ENCODE measurements at places on chromosomes 4 and X. TPM values are rescaled to one million over a fixed set of nuclear protein-coding genes. Genes with fewer than 3 reads are reported as not detected.

DNA sequence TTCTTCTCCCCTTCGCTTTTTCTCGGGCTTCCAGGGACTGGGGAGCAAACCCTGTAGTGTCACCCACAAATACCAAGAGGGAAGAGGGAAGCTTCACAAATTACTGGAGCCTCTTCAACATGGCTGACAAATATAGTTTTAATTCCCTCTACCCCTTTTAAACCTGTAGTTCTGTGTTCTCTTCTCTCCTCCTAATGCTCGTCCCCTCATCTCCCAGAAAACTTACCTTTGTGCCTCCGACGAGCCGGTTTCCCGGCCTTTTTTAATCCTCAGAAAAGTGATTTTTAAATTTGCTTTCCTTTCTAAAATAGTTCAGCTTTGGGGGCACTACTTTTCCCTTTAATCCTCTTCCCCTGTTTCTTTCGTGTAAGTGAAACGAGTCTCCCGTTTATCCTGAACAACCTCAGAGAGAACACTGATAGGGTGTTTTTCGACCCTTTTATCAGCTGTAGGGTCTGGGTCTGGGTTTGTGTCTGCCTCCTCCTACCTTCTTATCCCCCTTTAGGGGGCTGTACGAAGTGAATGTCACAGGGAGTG is 408 bp downstream of the TET2 start:
- DNase-seq: no peak

DNA sequence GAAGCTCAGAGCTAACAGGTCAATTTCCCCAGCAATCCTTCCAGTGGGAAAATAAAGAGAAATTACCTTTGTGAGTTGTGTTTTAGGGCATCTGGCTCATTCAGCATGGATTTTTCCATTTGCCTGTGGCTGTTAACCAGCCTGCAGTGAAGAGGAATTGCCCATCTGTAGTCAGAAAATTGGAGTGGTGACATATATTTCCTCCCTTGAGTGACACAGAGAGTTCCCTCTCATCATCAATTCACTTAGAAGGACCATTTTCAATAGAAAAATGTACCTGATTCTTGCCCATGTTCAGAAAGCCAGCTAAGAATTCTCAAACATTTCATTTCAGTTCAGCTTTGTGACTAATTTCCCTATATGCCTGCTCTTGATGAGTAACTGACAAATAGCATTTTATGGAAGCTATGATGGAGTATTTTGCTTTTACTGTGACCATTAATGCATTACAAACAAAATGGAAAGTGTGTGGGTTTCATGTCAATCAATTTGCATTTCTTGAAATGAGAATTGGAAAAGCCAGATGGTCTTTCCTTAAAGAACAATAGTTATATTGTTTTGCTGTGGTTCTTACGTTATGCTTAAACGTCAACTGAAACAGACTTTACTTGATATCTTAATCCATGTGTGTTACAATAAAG is 155.8 kb downstream of the NWD2 start:
- no peak for DNase-seq

GRCh38 chr4:41693629-41694028 is 54.9 kb downstream of the PHOX2B start:
- DNase-seq: no peak

GRCh38 chr4:39905656-39906055 is 72.1 kb downstream of the PDS5A start:
- DNase-seq: no peak

SYNPO2 gene
- total RNA-seq: 26.8 TPM

DMRTC1 gene
- not detected for total RNA-seq

FGF5 gene
- total RNA-seq: not detected

Measured in spleen (tissue), 13 donors.